ENCODE measurements at places on chromosomes 6 and 20.
A peak's percentile ranks its signal among the peaks of the same experiment; 100 is the strongest.

DNA sequence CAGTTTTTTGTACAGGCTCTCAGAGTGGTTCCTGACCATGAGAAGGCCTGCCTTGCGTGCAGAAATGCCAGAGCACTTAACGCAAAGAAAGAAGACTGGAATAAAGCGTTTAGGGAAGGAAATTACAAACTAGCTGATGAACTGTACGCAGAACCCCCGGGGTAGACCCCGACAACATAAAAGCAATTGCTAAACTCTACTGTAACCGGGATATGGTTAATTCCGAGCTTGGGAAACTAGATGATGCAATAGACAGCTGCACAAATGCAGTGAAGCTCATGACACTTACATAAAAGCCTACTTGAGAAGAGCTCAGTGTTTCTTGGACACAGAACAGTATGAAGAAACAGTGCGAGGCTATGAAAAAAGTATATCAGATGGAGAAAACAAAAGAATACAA is 35.7 kb downstream of the CITED2 start:
- DNase-seq = no peak

- DNase-seq = no peak
Measured at GRCh38 chr6:69696273-69696672, 100.5 kb downstream of the LMBRD1 start.

DNA sequence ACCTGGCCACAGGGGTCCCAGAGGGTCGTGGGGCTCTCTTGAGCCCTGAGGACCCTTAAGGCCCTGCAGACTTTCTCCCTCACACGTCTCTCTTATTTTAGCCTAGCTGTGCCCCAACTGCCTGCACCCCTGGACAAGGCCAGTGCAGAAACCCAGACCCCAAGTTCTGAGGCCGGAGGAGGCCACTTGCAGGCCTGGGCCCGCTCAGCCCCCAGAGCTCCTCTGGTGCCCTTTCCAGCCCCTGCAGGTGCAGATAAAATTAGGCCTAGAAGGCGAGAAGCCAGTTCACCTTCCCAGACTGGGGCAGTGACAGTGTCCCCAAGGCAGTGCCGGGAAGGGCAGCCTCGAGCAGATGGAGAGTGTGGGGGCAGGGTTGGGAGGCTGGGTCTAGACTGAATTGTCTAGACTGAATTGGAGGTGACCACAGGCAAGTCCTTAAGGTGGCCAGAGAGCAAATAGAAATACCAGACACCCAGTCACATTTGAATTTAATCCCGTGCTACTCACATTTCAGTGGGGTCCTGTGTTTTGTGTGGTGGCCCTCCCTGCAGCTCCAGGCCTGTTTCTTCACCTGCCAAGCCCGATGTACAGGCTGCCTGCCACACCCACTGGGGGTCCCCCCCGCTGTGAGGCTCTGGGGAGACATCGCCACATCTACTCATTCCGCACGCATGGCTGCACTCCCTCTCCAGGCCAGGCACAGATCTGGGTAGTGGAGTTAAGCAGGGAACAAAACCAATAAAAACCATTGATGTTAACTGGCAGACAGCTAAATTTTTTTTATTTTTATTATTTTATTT is 8.6 kb upstream of the IP6K3 start:
- DNase-seq = no peak

DNA sequence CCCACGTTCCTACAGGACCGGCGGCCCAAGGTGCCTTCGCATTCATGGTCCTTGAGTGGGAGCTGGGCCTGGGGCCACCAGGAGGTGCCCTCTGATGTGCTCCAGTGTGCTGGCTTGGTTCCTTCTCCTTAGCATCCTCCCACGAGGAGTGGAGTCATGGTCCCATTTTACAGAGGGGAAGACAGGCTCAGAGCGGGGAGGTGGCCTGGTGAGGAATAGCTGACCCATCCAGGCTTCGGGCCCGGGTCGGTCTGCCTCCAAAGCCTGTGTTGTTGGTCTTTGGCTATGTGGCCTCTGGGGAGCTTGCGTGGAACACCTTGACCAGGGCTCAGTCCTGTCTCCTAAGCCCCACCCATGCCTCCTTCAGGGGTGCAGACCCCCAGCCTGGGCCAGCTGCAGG is 22.8 kb downstream of the RBM38 start:
- no peak for DNase-seq

- DNase-seq = no peak
Measured at GRCh38 chr20:57322476-57322875, 7.1 kb upstream of the SPO11 start.

DNA sequence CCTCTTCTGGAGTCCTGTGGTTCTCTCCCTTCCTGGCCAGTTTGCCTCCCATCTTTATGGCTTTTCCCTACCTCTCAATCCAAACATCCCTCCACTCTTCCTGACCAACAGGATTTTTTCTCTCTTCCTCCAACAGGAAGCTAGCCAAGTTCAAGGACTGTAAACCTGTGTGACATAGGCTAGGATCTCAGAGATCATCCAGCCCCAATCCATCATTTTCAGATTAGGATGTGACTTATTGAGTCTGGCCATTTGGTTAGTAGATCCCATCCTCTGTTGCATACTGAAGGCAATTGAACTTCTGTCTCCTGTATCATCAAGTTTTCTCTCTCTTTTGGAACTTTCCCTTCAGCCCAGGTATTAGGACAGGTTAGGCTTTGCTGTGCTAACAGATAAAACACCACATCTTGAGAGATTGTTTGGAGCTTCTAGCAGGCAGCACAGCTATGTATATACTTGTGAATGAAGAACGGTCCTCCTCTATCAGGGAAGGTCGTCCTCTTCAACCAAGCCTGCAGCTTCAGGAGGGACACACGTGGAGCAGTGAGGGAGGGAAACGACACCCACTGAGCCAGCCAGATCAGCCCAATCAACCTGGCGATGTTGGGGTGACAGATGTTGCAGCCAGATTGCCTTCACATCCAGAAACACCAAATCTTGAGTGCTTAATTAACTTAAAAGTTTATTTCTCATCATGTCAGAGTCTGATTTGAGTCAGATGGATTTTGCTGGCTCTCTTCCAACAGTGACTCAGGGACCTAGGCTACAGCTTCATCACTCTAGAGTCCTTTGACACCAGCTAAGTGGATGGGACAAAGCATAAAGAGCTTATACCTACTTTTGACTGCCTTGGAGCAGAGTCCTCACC is 106.8 kb downstream of the GJA10 start:
- no peak for DNase-seq

GRCh38 chr20:1827974-1828785 is 67.0 kb upstream of the SIRPA start:
- no peak for DNase-seq

DNA sequence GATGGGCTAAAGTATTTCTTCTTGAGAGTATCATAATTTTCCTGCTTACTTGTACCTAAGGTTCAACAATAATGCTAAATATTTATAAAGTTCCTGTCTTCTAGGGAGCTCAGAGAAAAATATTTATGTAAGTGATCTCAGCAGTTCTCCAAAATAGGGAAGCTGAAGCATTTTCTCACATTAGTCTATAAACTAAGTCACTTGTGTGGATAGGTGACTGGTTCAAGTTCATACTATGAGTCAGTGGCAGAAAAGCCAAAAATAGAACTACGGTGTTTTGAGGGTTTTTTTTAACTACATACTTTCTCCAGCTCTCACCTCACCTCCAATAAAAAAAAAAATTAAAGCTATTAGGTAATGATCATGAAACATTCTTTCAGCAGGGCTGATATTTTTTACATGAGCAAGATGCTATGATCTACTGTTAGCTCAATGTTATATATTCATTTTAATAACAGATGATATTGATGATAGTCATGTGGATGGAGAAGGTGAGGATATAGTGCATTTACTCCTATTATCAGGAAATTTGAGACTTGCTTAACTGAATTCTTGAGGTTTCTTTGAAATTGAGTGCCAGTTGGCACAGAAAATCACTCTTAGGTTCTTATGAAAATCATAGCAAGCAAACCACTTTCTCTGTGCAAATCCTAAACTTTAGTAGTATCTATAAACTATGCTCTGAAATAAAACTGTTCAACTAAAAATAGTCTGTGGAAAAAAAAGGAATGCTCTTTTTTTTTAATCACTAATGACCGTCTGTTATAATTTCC is 4.1 kb upstream of the MOXD1 start:
- no peak for DNase-seq

DNA sequence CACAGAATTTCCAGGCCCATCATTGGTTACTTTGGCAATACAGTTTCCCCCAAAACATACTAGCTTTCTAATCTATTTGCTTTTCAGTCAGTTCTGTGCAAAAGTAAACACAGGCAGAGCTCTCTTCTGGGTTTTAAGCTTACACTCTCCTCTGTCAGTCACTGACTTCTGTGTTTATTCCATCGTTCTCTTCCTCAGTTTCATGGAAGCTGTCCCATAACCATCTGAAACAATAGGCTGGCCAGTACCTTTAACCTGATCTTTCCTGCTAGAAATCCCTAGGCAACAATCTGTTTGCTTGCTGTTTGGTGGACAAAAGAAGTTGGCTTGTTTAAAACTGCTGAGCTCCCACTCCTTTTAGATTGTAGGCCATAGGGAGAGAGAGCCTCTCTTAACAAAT is 431.5 kb downstream of the HACE1 start:
- DNase-seq = no peak

DNA sequence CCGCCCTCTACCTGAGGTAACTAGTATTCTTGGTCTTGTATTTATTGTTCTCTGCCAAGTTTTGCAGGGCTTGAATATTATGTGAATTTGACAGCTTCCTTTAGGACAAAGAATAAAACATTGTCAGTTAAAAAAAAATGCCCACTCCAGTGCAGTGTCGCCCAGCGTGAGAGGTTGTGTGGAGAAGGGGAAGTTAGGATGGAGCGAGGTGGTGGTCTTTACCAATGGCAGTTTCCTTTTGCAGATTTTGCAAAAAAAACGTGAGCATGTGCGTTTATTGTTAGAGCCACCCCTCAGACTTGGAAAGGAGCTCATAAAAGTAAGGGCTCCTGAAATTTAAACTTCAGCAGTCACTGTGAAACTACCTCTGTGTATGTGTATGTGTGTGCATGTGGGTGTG is 28.3 kb downstream of the UST start:
- no peak for DNase-seq

- no peak for DNase-seq
Measured at GRCh38 chr20:59939052-59939878, 840 bp downstream of the PPP1R3D start.

DNA sequence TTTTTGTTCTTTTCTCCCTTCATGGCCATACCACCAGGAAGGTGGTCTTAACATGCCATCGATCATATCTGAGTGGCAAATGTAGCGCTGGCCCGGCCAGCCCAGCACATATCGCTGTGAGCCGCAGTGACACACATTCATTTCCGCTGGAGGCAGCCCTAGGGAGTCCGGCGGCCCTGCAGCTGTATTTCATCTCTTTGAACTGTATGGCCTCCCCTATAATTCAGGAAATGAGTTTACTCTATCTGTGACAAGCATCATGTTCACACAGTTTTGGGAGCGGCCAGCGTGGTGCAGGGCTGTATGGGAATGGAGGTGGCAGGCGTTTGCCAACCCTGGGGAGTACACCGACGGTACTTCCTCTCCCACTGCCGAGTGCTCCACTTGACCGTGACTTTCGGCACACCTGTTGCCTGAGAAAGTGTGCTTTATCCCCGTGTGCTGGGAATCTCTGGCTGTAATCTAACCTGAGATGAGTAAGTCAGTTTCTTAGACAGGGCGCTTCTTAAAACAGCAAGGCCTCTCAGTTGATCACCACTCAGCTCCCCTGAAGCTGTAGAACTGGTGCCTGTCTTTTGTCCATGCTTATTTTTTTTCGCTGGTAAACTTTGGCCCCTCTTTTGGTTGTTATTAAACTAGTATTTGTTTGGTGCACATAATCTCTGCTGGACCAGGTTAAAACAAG is 257.1 kb upstream of the TAB2 start:
- peak; percentile 24 for DNase-seq

DNA sequence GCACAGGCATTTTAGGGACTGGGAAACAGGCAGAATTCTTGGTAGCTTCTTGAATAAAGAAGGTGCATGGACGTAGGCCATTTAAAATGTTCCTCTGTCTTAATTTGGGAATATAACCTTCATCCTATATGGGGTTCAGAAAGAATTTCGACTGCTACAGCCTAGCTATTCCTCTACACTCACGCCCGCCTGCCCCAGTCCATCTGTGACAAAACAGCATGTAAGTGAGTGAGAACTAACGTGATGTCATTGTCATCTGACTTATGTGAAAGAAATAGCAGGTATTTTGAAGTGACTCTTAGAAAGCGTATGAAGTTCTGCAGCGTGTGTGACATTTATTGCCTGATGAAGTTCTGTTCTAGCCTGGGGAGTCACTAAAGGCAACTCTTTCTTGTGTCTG is 52.2 kb upstream of the SLC22A1 start:
- no peak for DNase-seq

DNA sequence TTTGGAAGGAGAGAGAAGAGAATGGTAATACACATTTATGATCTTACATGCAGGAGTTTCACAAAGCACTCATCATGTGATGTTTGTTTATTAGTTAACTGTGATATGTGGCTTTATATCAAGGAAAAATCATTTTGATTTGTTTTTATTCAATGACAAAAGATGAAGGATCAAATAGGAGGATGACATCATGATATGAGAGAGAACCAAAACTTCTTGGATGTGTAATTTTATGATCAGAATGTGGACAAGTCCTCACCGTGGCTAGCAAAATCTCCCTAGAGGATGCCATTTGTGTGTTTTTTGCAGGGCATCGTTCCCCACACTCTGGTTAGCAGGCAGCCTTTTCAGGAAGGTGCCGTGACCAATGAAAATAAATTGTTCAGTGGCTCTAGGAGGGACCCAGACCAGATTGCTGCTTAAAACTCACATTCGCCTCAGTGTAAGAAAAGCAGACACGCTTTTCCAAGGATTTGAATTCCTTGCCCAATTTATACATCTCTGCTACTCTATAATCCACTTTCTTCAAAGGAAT is 552.7 kb downstream of the NKAIN2 start:
- DNase-seq = no peak

DNA sequence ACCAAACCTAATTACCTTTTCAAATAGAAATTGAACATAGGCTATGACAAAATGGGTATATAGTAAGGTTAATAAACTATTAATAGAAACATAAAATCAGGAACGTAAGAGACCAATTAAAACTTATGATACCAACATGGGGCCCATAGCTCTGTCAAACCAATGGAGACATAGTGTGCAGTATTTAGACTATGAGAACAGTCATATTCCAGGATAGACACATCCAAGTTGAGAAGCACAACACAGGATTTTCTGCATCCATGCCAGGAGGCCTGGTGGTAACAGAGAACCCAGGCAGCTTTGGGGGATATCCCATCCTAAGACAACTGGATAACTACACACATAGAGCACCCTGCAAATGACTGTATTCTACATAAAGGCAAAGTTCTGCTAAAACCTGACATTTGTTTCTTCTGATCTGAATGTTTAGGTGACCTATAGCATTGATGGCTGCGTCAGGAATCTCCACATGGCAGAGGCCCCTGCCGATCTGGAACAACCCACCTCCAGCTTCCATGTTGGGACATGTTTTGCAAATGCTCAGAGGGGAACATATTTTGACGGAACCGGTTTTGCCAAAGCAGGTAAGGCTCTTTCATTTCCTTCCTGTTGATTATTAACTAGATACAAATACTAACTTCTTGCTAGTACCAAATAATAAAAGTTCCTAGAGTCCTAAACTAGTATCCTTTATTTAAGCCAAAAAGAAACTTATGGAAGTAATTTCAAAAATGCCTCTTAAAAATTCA is 202.7 kb downstream of the ARHGAP18 start:
- no peak for DNase-seq

All from stimulated activated CD4-positive, alpha-beta T cell treated with anti-CD3 and anti-CD28 coated beads, Interleukin-12 subunit alpha, Interleukin-12 subunit beta, amount 100 ng/mL, for 4 hours (primary cell).